Activated naive CD8-positive, alpha-beta T cell treated with anti-CD3 and anti-CD28 coated beads, Interleukin-2, amount 10 ng/mL, durations not matched to agents 7 days and 5 days (primary cell): ENCODE measurements at places on chromosomes 11 and 22. TPM values are rescaled to one million over a fixed set of nuclear protein-coding genes. Genes with fewer than 3 reads are reported as not detected.

OR51B5 gene
- total RNA-seq = not detected

DNA sequence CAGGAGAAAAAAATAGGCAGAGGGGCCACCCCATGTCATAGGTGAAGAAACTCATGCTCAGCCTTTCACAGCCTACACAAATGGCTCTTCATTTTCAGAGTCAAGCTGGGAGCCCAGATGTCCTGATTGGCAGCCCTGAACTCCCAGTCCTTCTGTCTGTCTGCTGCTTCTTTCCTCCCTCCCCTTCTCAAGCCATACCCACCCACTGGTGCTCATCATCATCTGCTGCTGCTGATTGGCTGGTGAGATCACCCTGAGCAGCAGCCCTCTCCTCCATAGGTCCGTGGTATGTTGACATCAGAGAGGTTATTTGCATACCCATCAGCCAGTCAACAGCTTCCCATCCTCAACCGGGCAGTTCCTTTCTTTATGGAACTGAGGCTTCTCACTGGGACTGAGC lies 46.1 kb upstream of the PRDM11 start:
- no peak for DNase-seq

DNA sequence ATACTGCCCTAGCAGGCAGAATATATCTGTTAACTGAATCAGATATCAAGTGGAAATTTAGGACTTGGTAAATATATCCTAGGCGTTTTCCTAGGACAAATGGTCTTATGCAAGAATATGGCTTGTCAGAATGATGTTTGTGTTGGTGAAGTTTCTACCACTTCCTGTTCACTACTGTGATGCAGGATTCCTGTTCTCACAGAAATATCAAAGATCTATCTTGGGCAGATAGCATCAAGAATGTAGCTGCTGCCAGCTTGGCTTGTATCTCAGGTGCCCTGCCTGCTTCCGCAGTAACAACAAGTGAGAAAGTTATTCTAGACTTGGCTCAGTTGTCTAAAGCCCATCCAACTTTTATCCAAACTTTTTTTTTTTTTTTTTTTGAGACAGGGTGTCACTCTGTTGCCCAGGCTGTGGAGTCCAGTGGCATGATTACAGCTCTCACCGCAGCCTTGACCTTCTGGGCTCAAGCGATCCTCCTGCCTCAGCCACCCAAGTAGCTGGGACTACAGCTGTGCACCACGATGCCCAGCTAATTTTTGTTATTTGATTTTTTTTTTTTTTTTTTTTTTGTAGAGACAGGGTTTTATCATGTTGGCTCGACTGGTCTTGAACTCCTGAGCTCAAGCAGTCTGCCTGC lies 61.3 kb downstream of the PPME1 start:
- DNase-seq = no peak

DNA sequence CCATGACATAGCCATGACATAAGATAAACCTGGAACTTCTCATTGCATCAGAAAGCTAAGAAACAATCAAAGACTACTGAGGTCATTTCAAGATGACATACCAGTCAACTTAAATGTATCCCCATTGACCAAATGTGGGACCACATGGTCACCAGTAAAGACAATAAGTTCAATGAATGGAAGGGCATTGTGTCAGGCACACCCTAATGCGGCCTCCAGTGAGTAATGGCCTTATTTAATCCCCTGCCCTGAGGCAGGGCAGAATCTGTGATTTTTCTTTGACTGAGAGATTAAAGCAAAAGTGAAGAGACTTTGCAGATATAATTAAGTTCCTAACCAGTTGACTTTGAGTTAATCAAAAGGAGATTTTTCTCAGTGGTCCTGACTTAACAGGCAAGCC lies 17.3 kb upstream of the SYT8 start:
- no peak for DNase-seq

- DNase-seq = no peak
These were observed 29.1 kb upstream of the SYT9 start for GRCh38 chr11:7222619-7223018.
